ENCODE measurements at places on chromosomes 16 and 17.

GRCh38 chr16:67961551-67961957 is 6.9 kb downstream of the SLC12A4 start:
- H3K36me3 ChIP-seq: peaks cover 28% of the 10 kb centered on the region
- no peak overlapping the region for H3K4me3 ChIP-seq
- no peak overlapping the region for H3K27ac ChIP-seq

GRCh38 chr16:67652578-67653127 is 7.4 kb downstream of the ACD start:
- peaks cover 52% of the 10 kb centered on the region for H3K36me3 ChIP-seq
- DNase-seq: no peak
- no peaks in the 10 kb centered on the region for H3K27me3 ChIP-seq

- H3K27ac ChIP-seq: no peak overlapping the region
- H3K4me3 ChIP-seq: no peak overlapping the region
- H3K36me3 ChIP-seq: peaks cover 48% of the 10 kb centered on the region
- peaks cover 15% of the 10 kb centered on the region for H3K4me1 ChIP-seq
- H3K27me3 ChIP-seq: no peaks in the 10 kb centered on the region
Measured at GRCh38 chr16:29990883-29991570, 4.4 kb downstream of the HIRIP3 start.

DNA sequence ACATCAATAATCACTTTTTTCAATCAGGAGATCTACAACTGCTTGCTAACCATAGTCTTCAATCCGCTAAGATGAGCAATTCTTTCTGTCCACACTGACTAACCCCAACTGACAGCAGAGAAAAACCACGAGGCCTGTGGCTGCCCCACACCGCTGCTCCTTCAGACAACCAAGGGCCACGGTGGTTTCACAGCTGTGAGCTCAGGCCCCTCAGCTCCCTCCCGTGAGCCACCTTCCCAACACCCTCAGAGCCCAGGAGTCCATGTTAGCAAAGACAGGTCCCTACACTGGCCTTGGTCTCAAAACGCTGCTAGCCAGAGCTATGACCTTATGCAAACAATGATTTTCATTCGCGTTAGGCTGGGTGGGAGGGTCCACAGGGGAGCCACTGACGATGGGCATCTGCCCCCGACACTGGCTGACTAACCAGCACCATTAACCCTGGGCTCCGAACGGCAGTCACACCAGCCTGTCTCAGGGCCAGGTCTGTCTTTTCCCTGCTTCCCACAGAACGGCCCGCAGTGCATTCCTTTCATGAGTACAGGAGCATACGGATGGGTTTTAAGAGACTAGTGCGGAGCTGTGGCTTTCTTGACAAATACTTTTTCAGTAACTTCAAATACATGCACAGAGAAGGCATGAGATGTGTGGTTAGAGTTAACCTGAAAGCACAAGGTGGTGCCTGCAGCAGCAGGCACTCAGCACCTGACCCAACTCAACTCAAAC is 67.3 kb downstream of the ANKRD11 start:
- H3K4me1 ChIP-seq: peaks cover 79% of the 10 kb centered on the region
- peaks cover 48% of the 10 kb centered on the region for H3K36me3 ChIP-seq
- peak overlapping the region; percentile 52 for H3K4me3 ChIP-seq
- no peaks in the 10 kb centered on the region for H3K27me3 ChIP-seq

GRCh38 chr17:35313875-35314409 is 59.5 kb downstream of the SLFN11 start:
- DNase-seq: peak; percentile 24
- no peaks in the 10 kb centered on the region for H3K27me3 ChIP-seq

DNA sequence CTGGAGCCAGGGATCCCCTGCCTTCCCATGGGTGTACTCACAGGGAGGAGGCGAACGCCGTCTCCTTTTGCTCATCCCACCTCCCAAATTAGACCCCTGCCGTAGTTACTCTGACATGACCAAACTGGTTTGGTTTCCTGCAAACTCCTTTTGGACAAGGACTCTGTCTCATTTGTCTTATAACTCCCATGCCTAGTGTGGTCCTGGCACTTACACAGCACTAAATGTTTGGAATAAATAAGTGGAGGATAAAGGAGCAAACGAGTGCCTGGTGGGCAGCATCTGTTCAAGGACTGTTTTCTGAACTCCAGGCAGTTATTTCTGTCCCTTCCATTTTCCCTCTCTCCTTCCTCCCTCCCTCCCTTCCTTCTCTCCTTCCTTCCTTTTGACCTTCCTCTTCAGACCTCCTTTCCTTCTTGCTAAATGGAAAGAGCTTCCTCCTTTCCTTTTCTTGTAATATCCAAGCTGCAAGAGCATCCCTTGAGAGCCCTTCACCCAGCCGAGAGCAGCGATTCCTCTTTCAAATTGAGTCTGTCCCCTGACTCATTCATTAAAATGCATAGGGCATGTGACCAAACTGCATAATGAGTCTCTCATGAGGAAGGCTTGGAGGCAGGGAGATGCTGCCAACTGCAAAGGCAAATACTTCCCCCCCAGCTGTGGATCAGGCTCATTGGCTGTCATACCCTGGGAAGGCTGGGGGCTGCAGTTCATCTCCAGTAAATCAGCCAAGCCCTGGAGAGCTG is 36.8 kb downstream of the CHD9 start:
- no peak overlapping the region for H3K27ac ChIP-seq
- H3K36me3 ChIP-seq: peaks cover 4% of the 10 kb centered on the region

- H3K4me3 ChIP-seq: peak overlapping the region; percentile 99
- peak; percentile 94 for DNase-seq
- peak overlapping the region; percentile 98 for H3K27ac ChIP-seq
- peaks cover 50% of the 10 kb centered on the region for H3K4me1 ChIP-seq
- H3K27me3 ChIP-seq: no peaks in the 10 kb centered on the region
Measured at GRCh38 chr17:35242158-35242804, 591 bp upstream of the SLFN5 start.

DNA sequence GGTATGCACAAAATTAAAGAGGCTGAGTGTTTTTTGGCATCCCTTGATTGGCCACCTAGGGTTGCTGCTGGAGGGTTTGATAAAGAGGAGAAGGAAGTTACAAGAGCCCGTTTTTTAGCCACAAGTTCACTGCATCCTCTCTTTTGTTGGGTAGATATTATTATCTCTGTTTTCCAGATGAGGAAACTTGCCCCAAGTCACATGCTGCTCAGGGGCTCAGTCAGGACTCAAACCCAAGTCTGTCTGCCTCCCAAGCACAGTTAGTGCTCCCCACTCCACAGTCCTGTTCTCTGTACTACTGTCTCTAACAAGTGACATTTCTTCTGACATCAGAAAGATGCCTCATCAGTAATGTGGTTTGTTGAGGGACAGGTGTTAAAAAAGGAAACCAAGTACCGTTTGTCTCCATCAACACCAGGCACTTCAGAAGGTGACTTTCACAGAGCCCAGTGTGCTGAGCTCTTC is 1.4 kb downstream of the NT5M start:
- peak overlapping the region; percentile 89 for H3K27ac ChIP-seq
- no peaks in the 10 kb centered on the region for H3K27me3 ChIP-seq
- peaks cover 44% of the 10 kb centered on the region for H3K4me1 ChIP-seq

GRCh38 chr17:13600475-13601321 is 1.0 kb downstream of the HS3ST3A1 start:
- peaks cover 9% of the 10 kb centered on the region for H3K4me1 ChIP-seq
- H3K27me3 ChIP-seq: peaks cover 58% of the 10 kb centered on the region
- H3K27ac ChIP-seq: no peak overlapping the region
- no peak overlapping the region for H3K4me3 ChIP-seq
- no peak for DNase-seq

DNA sequence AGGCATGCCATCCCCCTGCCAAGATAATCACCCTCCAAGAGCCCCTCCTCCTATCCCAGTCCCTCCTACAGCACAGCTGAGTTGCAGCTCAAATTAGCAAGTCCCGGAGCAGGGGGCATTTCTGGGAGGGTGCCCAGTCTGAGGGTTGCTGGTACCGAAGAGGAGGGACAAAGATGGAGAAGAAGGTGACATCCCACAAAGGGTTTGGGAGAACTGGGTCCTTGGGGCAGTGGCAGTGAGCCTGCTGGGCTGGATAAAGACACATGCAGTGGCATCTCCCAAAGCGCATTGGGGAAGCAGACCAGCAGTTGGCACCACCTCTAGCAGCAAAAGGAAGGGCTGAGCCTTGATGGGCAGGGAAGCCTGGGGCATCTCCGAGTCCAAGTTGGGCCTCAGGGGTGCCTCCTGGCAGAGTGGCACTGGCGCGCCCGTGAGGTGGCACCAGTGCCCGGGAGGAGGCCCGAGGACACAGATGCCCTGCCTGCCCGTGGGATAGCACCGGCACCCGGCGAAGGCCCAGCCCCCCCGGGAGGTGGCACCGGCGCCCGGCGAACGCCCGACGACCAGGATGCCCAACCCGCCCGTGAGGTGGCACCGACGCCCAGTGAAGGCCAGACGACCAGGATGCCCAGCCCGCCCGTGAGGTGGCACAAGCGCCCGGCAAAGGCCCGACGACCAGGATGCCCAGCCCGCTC is 622 bp downstream of the TOM1L2 start:
- no peaks in the 10 kb centered on the region for H3K36me3 ChIP-seq
- H3K27me3 ChIP-seq: no peaks in the 10 kb centered on the region
- peak overlapping the region; percentile 76 for H3K4me3 ChIP-seq
- H3K4me1 ChIP-seq: peaks cover 30% of the 10 kb centered on the region
- peak; percentile 35 for DNase-seq

GRCh38 chr17:29060475-29060874 is 17.5 kb downstream of the PIPOX start:
- no peak overlapping the region for H3K27ac ChIP-seq
- H3K27me3 ChIP-seq: peaks cover 8% of the 10 kb centered on the region
- no peaks in the 10 kb centered on the region for H3K36me3 ChIP-seq
- no peak overlapping the region for H3K4me3 ChIP-seq

GRCh38 chr17:73432624-73433190 is 120.9 kb upstream of the CDC42EP4 start:
- H3K27me3 ChIP-seq: no peaks in the 10 kb centered on the region
- H3K27ac ChIP-seq: no peak overlapping the region
- no peak overlapping the region for H3K4me3 ChIP-seq
- H3K36me3 ChIP-seq: peaks cover 6% of the 10 kb centered on the region
- no peak for DNase-seq

GRCh38 chr17:33373273-33373672 is 80.2 kb upstream of the ASIC2 start:
- H3K36me3 ChIP-seq: no peaks in the 10 kb centered on the region
- H3K27me3 ChIP-seq: peaks cover 2% of the 10 kb centered on the region
- H3K4me3 ChIP-seq: no peak overlapping the region
- H3K27ac ChIP-seq: no peak overlapping the region
- DNase-seq: no peak

DNA sequence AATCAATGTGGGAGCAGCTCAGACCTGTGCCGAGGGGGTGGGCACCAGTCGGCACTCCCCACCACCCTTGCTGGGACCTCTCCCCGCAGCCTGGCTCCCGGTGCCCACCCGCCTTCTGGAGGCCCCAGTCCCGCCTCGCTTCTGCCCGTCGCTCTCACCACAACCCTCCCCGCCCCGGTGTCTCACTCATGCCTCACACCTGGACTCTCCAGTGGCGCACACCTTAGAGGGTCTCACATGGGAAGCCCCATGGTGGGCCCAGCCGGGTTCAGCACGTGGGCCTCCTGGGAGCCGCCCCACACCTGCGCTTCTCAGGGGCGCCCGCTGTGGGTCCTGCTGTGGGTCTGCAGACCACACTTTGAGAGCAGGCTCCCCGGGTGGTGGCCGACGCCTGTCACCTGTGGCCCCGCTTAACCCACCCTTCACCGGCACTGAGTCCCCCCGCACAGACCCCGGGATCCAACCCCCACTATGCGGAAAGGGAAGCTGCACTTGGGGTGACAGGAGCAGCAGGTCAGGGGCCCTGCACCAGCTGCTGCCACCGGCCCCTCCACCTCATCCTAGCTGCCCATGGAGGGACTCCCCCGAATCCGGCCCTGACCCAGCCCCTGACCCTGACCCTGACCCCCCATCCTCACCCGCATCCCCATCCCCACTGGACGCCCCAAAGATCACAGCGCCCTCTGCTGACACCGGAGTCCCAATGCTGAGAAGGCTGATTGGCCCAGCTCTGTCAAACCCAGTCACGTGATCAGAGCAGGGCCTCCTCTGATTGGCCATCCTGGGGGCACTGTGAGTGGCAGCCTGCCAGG is 27.4 kb upstream of the SLC38A10 start:
- no peak overlapping the region for H3K4me3 ChIP-seq
- no peak overlapping the region for H3K27ac ChIP-seq
- no peaks in the 10 kb centered on the region for H3K36me3 ChIP-seq
- H3K27me3 ChIP-seq: peaks cover 9% of the 10 kb centered on the region

- H3K36me3 ChIP-seq: no peaks in the 10 kb centered on the region
- H3K4me1 ChIP-seq: no peaks in the 10 kb centered on the region
- no peak overlapping the region for H3K4me3 ChIP-seq
- H3K27ac ChIP-seq: no peak overlapping the region
Measured at GRCh38 chr16:55941552-55941951, 66.4 kb upstream of the CES5A start.

- peaks cover 58% of the 10 kb centered on the region for H3K4me1 ChIP-seq
- DNase-seq: no peak
- H3K36me3 ChIP-seq: peaks cover 2% of the 10 kb centered on the region
- no peak overlapping the region for H3K4me3 ChIP-seq
- no peaks in the 10 kb centered on the region for H3K27me3 ChIP-seq
- H3K27ac ChIP-seq: no peak overlapping the region
Measured at GRCh38 chr17:58377661-58378060, 25.7 kb upstream of the SUPT4H1 start.

DNA sequence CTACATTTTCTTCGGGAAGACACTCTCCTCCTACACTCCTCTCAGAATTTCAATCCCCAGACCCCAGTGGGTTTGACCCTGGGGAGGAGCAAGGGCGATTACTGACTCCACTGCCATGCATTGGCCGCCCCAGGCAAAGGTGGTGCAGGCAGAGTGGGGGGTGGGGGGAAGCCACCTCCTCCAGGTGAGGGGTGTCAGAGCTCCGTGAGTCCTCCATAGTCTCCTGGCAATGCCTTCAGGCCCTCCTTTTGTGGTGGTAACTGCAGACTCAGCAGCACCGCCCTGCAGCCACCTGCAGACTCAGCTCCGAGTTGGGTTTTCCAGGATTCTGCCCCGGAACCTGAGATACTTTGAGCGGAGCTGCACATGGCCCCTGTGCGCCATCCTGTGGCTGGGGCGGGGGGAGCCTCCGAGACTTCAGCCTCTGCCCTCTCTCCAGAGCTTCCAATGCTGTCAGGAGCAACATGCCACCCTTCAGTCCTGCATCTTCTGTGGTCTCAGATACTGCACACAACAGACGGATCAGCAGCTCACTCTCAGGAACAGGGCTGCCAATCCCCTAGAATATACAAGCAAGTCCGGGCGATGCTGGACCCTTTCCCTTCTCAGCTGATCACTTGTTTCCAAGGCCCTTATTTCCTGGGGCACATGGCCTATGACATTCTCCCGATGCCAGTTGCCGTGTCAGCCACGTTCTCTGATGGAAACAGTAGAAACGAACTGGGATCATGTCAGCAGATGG is 2.4 kb upstream of the SLC47A2 start:
- H3K27ac ChIP-seq: no peak overlapping the region
- no peak for DNase-seq
- H3K4me3 ChIP-seq: no peak overlapping the region
